ENCODE measurements at places on chromosomes 11 and 22. TPM values are rescaled to one million over a fixed set of nuclear protein-coding genes. Genes with fewer than 3 reads are reported as not detected.

Gene TMEM121B
- 8.8 TPM for total RNA-seq

Gene TMEM86A
- 7.6 TPM for total RNA-seq

Gene FAM180B
- total RNA-seq = not detected

Gene BCO2
- total RNA-seq = 0.24 TPM

Gene FXYD2
- 1.8 TPM for total RNA-seq

DNA sequence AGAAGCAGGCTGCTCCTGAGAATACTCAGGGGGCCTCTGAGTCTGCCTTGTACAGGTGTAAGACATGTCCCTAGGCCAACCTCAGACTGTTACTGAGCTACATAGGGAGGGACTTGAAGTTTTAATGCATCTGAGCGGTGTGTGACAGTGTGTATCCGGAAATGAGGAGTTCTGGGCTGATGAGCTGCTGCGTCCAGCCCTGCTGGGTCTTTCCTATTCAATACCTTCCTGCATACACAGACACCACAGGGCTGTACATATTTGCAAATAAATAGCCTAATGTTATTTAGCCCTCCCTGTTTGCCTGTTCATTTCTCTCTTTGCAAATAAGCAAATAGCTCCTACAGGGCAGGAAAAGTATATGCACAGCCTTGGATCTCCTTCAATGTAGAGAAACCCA lies 134.7 kb upstream of the KIRREL3 start:
- H3K27ac ChIP-seq = no peak overlapping the region
- H3K4me1 ChIP-seq = no peaks in the 10 kb centered on the region
- no peak for DNase-seq
- no peak overlapping the region for H3K4me3 ChIP-seq
- no peaks in the 10 kb centered on the region for H3K36me3 ChIP-seq
- no peaks in the 10 kb centered on the region for H3K27me3 ChIP-seq

GRCh38 chr11:130166457-130166784 lies 6.8 kb downstream of the ST14 start:
- no peak overlapping the region for H3K27ac ChIP-seq
- no peaks in the 10 kb centered on the region for H3K4me1 ChIP-seq
- H3K36me3 ChIP-seq = no peaks in the 10 kb centered on the region
- H3K4me3 ChIP-seq = no peak overlapping the region
- peaks cover 15% of the 10 kb centered on the region for H3K27me3 ChIP-seq
- no peak for DNase-seq

- H3K27ac ChIP-seq = no peak overlapping the region
- no peaks in the 10 kb centered on the region for H3K36me3 ChIP-seq
- no peak overlapping the region for H3K4me3 ChIP-seq
- DNase-seq = no peak
- H3K27me3 ChIP-seq = no peaks in the 10 kb centered on the region
- peaks cover 15% of the 10 kb centered on the region for H3K4me1 ChIP-seq
Measured at GRCh38 chr11:102012946-102013345, 34.3 kb upstream of the CFAP300 start.

DNA sequence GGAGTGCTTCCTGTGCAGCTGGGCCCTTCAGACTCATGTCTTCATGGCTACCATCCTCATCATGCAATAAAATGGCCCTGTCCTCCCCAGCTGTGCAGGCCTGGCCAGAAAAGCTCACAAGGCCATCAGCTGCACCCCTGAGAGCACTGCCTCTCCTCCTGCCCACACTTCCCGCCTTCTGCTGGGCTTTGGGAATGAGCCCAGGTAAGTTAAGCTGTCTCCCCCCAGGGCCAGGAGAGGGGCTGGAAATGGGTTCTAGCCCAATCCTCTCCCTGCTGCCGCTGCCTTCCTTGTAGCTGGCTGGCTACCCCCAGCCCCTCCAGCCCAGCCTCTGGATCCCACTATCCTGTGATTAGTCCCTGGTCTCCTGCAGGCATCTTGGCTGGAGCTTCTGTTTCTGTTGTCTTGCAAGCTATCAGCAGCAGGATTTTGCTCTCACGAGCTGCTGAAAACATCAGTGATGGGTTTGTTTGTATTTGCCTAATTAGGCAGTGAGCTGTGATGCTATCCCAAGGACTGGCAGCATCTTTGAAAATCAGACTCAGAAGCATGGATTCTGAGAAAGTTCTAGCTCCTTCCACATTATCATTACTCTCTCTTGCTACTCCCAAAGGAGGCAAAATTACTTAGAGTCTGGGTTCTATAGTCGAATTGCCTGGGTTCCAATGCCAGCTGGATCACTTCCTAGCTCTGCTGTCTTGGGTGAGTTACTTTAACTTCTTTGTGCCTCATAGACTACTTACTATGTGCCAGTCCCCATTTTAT lies 168.1 kb downstream of the ST3GAL4 start:
- no peak overlapping the region for H3K27ac ChIP-seq
- no peaks in the 10 kb centered on the region for H3K36me3 ChIP-seq
- no peaks in the 10 kb centered on the region for H3K27me3 ChIP-seq
- H3K4me3 ChIP-seq = no peak overlapping the region
- no peak for DNase-seq

GRCh38 chr11:6637871-6638270 lies 17.7 kb downstream of the DCHS1 start:
- H3K4me3 ChIP-seq = no peak overlapping the region
- H3K36me3 ChIP-seq = peaks cover 32% of the 10 kb centered on the region
- no peaks in the 10 kb centered on the region for H3K27me3 ChIP-seq
- H3K4me1 ChIP-seq = no peaks in the 10 kb centered on the region

- no peak overlapping the region for H3K4me3 ChIP-seq
- peaks cover 3% of the 10 kb centered on the region for H3K4me1 ChIP-seq
- DNase-seq = peak; percentile 74
- H3K27ac ChIP-seq = no peak overlapping the region
Measured at GRCh38 chr11:121688055-121688491, 235.3 kb upstream of the SORL1-AS1 start.

DNA sequence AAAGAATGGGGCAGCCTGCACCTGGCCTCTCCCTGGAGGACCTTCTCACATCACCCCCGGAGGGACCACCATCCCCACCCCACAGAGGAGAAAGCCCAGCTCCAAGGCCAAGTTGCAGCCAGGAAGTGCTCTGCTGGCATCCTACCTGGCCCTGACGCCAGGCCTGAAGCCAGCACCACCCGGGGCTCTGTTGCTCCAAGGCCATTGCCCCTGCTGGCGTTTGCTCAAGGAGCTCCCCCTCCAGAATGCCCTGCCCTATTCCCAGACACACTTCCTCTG lies 10.2 kb downstream of the RTN4R start:
- H3K36me3 ChIP-seq = no peaks in the 10 kb centered on the region
- DNase-seq = no peak
- no peaks in the 10 kb centered on the region for H3K27me3 ChIP-seq
- H3K4me1 ChIP-seq = no peaks in the 10 kb centered on the region
- H3K4me3 ChIP-seq = no peak overlapping the region
- no peak overlapping the region for H3K27ac ChIP-seq

- H3K27ac ChIP-seq = no peak overlapping the region
- H3K4me1 ChIP-seq = no peaks in the 10 kb centered on the region
- no peak overlapping the region for H3K4me3 ChIP-seq
- no peak for DNase-seq
- peaks cover 46% of the 10 kb centered on the region for H3K36me3 ChIP-seq
- no peaks in the 10 kb centered on the region for H3K27me3 ChIP-seq
Measured at GRCh38 chr11:119125821-119126220, 4.4 kb downstream of the HINFP start.

DNA sequence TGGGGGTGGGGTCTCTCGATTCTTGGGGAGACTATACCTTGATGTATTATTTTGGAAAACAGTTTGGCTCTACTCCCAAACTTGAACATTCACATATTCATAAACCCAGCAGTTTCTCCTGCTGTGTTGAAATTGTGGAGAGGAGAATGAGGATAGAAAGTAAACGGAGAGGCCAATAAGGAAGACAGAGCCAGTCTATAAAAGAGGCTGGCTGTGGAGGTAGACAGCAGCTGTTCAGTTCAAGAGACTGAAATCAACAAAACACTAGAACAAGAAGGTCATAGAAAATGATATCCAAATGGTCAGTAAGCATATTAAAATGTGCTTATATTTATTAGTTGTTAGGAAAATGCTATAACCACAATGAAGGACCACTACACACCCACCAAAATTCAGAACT lies 1.9 kb upstream of the MOGAT2 start:
- H3K4me1 ChIP-seq = no peaks in the 10 kb centered on the region
- DNase-seq = no peak

- no peak overlapping the region for H3K27ac ChIP-seq
- H3K4me1 ChIP-seq = peaks cover 5% of the 10 kb centered on the region
- peaks cover 80% of the 10 kb centered on the region for H3K36me3 ChIP-seq
- H3K4me3 ChIP-seq = no peak overlapping the region
Measured at GRCh38 chr22:45738206-45738605, 66.6 kb downstream of the ATXN10 start.

DNA sequence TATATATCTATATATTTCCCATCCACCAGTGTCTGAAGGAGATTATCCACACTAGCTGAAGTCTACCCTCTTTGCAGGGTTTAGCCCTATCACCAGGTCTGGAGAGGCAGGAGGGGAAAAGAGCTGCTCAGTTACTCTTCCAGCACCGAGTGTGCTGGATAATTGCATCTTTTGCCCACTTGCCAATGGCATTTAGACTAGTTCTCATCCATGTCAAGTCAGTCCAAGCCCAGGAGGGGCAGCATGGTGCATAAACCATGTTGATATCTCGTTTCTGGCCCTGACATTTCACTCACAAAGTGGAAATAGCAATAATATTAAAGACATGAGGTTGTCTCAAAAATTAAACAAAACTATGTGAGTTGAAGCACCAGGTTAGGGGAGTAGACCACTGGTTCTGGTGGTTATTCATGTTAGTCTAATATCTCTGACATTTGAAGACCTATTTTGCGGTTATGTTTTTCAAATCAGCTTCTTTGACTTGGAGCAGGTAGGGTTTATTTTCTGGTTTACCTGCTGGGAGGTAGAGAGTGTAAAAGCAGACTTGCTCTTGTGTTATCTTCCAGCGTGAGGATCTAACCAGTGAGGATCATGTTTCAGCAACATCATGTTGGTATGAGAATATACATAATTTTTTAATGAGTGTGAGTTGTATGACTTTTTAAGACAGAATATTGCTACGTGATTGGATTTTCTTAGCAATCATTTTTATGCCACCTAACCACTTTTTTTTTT lies 273.2 kb upstream of the KIRREL3 start:
- H3K27me3 ChIP-seq = no peaks in the 10 kb centered on the region
- no peak overlapping the region for H3K27ac ChIP-seq
- DNase-seq = no peak
- no peaks in the 10 kb centered on the region for H3K36me3 ChIP-seq

- H3K27ac ChIP-seq = no peak overlapping the region
- no peaks in the 10 kb centered on the region for H3K36me3 ChIP-seq
- no peak overlapping the region for H3K4me3 ChIP-seq
Measured at GRCh38 chr11:77073328-77074001, 6.7 kb downstream of the CAPN5 start.

DNA sequence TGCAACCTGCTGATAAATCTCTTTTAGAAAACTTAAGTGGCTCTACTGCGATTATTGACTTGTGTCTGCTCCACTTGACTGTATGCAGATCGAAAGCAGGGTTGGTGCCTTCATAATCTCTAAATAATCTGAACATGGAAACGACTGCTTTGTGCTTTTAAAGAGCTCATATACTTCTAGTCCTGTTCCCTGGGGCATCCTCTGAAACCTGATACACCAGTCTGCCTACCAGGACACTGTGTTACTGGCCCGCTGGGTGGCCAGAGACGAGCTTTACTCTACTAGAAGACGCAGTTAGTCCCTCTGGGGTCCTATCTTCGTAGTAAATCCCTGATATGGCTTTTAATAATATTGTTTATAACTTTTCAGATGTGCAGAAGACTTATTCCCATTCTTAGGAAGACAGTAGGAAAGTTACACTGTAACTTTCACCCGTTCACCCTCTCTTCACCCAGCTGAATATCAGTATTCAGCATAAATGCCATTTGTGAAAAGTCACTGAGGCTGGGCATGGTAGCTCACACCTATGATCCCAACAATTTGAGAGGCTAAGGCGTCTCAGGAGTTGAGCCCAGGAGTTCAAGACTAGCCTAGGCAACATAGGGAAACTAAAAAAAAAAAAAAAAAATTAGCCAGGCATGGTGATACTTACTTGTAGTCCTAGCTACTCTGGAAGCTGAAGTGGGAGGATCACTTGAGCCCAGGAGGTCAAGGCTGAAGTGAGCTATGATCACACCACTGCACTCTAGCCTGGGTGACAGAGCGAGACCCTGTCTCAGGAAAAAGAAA lies 9.0 kb upstream of the HTR3B start:
- peak; percentile 62 for DNase-seq
- peaks cover 4% of the 10 kb centered on the region for H3K4me1 ChIP-seq

GRCh38 chr11:65857500-65857852 lies 504 bp downstream of the CFL1 start:
- H3K27ac ChIP-seq = peak overlapping the region; percentile 90
- peaks cover 9% of the 10 kb centered on the region for H3K4me1 ChIP-seq
- DNase-seq = no peak
- H3K36me3 ChIP-seq = peaks cover 54% of the 10 kb centered on the region

DNA sequence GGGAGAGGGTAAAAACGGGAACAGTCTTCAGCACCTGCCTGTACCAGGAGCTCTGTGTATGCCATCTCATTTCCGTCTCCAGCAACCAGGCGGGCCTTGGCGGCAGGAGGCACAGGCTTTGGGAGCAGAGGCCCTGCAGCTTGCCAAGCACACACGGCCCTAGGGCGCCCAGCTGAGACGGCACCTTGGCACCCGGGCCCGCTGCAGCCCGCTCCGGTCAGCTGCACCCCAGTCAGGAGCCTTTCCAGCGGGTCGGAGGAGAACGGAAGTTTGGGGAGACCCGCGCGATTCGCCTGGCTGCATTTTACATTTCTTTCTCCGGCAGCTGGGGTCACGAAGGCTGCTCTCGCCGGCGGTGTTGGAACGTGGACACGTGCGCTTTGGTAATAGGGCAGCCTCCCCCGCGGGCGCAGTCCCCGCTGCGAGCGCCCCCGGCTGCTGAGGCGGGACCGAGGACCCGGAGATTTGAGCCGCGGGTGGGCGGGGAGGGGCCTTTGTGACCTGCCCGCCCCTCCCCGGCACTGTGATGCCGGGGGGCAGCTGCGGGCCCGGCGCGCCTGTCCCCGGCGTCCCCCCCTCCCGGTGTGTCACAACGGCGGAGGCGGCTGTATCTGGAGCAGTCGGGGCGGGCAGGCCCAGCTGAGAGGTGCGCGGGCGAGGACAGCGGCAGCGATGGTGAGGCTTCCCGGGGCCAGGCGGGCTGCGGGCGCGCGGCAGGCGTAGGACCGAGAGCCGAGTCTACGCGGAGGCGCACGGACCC lies at the start of gene TUBA8:
TSS of gene TUBA8 (plus strand) at position 616 of the 760 bp plus-strand sequence. CDS start at position 673, 57 bp downstream.
- H3K27ac ChIP-seq = no peak within 1 kb of the TSS
- H3K27me3 ChIP-seq = peaks cover 34% of the 10 kb centered on the region
- DNase-seq = peak; percentile 81
- no peak within 1 kb of the TSS for H3K4me3 ChIP-seq

Data from endodermal cell (in vitro differentiated cells).